ENCODE measurements at places on chromosomes 1 and 21.
A peak's percentile ranks its signal among the peaks of the same experiment; 100 is the strongest.

DNA sequence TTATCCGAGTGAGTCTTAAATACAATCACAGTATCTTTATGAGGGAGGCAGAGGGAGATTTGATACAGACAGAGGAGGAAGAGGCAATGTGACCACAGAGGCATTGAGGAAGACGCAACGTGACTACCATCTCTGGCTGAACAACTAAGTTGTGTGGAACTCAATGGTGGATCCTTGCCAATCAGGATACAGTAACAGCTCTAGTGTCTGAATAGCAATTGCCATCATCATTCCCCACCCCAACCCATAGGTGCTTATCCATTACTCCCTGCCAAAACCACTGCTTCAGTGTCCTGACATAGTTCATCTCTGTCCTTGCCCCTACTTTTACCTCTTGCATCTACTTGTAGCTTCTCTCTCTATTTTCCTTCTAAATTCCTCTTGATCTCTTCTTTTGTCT is 20.5 kb upstream of the RHBDL2 start:
- no peak for DNase-seq

GRCh38 chr1:170114906-170115305 is 30.9 kb upstream of the NTMT2 start:
- no peak for DNase-seq

GRCh38 chr1:211726467-211726995 is 51.1 kb upstream of the NEK2 start:
- no peak for DNase-seq

DNA sequence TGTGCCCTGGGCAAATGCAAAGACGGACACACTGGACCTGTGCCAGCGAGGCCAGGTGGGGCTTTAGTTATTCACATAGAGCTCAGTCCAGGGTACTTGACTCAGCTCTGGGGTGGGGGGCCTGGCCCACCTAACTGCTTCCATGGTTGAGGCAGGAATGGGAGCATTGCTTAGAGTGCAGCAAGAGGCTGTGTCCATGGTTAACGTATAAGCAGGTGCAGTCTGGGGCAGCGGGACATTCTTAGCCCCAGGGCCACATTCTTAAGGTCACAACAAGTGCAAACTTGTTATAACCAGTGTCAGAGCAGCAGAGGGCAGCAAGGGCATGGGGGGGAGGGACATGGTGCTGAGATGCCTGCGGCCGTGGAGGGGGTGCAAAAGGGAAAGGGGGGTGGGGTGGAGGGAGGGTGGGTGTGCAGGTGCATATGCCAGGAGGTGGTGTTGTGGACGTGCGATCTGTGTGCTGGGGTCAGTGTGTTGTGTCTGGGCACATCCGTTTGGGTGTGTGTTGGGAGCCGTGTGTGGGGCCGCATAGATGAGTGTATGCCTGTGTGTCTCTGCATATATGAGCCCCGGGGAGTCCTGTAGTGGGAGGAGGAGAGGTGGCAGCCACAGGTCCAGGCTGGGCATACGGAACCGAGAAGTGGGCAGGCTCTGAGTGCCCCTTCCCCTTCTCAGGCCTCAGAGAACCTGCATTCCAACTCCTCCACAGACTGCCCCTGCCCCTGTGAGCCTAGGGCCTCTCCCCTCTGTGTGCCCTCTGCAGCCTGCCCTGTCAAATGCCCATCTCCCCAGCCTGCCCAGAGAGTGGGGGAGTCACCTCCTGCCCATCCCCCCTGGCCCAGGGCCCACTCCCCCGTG is 8.4 kb downstream of the KCNJ10 start:
- DNase-seq = no peak

DNA sequence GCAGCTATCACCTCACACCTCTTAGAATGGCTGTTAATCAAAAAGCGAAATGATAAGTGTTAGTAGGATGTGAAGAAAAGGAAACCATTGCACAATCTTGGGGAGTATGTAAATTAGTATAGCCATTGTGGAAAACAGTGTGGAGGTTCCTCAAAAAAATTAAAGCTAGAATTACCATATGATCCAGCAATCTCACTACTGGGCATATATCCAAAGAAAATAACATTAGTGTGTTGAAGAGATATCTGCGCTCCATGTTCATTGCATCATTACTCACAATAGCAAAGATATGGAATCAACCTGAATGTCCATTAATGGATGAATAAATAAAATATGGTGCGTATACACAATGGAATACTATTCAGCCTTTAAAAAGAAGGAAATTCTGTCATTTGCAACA is 68.9 kb downstream of the SNRPE start:
- no peak for DNase-seq

- no peak for DNase-seq
Observed at GRCh38 chr1:10555635-10556429, 81.1 kb downstream of the PEX14 start.

DNA sequence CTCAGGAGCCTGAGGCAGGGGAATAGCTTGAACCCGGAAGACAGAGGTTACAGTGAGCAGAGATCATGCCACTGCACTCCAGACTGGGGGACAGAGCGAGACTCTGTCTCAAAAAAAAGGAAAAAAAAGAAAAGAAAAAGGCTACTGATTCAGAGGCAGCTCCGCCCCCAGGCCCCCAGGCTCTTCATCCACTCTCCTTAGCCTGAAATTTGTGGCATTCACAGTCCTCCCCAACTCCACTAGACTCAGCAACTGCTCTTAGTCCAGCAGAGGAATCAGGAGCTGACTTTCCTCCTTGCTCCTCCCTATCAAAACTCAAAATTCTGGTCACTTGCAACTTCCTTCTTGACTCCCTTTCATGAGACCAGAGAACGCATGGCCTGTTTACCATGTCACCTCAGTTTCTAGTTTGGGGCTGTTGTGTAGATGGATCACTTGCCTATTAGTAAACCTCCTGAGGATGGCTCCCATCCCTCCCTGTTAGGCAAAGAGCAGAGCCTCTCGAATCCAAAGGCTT is 27.1 kb downstream of the PCAT6 start:
- DNase-seq = no peak

GRCh38 chr1:241639623-241640148 is 483 bp downstream of the CHML start:
- DNase-seq = peak; percentile 33

GRCh38 chr1:192538407-192539296 is 36.9 kb upstream of the RGS1 start:
- no peak for DNase-seq

GRCh38 chr1:46969014-46969619 is 27.8 kb upstream of the CYP4A11 start:
- DNase-seq = no peak

- no peak for DNase-seq
Observed at GRCh38 chr1:96233422-96233821, 488.2 kb upstream of the PTBP2 start.

DNA sequence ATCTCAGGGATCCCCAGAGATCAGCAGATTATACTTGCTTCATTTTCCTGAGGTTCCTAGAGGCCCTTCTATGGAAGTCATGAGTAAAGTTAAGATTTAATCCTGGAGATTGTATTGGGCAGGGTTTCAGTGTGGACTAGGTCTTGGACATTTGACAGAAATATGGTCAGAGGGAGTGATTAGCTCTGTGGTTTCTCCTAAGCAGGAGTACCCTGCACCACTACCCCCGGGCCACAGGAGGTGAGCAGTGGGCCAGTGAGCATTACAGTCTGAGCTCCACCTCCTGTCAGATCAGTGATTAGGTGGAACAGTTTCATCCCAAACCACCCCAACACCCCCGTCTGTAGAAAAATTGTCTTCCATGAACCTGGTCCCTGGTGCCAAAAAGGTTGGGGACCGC is 43.2 kb downstream of the PHACTR4 start:
- DNase-seq = no peak

DNA sequence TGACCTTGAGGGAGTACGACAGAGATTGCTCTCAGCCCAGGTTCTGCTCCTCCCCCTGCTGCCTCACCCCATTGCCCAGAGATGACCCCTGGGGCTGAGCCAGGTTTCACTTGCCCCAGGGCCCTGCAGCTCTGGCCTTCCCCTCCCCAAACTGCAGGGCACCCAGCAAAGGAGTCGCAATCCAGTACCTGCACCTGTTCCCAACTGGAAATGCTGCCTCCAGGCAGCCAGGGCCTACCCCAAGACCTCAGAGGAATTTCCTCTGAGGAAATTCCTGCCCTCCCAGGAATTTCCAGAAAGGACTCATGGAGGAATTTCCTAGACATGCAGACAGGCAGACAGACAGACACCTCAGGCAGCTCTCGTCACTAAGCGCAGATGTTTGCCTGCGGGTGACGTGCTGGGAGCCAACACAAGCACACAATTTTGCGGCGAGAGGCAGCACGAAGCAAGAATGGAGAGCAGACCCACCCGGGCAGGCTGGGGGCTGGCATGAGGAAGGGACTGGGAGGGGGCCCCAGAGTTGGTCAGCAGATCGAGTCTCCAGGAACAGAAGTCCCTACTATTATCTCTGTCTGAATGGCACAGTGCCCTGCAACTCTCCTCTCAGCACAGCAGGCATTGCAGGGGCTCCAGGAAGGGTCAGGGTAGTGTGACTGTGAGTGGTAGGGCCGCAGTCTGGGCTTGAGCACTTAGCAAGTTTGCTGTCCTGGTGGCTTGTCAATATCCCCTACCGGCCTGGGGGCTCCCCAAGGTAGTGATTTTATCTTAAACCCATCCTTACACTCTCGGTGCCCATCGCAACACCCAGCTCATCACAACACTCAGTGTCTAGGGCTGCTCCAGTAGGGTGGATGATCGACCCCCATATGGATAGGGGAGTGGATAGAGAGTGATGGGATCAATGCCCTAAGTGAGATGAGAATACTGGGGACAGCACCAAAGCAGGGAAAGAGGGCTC is 2.9 kb upstream of the EFNA1 start:
- DNase-seq = no peak

DNA sequence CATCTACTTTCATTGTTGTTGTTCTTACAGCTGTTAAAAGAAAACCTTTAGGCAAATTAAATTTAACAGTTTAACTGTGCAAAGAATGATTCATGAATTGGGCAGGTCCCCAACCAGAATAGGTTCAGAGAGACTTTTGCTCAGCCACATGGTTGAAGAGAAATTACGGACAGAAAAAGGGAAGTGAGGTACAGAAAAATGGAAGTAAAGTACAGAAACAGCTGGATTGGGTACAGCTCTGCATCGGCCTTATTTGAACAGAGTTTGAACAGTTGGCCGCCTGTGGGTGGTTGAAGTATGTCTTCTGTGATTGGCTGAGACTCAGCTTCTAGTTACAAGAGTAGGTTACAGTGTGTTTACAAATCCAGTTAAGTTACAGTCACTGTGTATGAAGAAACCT is 210.1 kb downstream of the FGGY start:
- no peak for DNase-seq

DNA sequence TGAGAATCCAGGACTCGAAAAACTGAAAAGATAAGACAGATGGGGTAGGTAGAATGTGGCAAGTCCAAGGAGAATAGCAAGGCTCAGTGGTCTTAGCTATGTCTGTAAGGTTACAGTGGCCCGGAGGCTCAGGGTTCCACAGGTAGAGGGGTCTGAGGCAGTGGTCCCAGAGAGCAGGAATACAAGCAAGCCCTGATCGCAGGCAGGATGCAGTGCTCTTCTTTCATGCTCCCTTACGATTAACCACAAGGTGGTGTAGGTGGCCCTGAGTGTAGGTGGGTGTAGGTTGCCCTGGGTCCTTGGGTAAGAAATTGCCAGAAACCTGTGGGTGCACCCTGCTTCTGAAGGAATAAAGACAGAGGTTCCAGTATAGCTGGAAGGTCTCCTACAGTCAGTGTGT is 99.1 kb upstream of the RAB3GAP2 start:
- DNase-seq = no peak

DNA sequence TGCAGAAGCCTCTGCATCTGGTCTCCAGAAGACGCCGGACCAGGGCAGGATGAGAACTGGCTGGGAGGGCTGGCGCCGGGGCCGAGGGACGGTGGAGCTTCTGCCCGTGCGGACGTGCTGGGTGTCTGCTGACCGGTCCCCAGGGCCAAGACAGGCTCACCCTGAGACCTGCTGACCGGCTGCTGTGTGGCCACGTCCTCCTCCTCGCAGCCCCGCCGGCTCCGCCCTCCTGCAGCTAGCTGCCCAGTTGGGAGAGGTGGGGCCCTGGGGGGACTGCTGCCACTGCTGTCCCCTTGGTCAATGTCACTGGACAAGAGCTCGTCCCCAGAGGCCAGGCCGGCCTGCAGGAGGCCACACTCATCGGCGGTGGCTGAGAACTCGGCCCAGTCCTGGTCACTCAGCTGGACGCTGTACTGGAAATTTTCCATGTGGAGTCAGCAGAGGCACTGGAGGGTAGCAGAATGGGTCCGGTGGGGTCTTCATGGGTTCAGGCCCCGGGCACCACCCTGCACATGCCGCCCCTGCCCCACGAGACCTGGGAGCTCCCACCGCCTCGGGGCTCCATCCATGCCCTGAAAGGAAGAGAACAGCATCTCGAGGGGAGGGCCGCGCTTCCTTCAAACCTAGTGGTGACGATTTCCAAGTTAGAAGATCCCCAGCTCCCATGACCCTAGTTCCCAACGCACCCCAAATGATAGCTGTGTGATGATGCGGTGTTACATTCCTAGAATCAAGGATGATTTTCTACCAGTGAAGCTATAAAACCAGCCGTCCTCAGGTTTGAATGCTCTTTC is 1.1 kb downstream of the PERM1 start:
- DNase-seq = no peak

GRCh38 chr1:91529856-91530255 is 29.2 kb downstream of the CDC7 start:
- no peak for DNase-seq

GRCh38 chr1:206696812-206697585 is 12.3 kb downstream of the MAPKAPK2 start:
- DNase-seq = no peak

DNA sequence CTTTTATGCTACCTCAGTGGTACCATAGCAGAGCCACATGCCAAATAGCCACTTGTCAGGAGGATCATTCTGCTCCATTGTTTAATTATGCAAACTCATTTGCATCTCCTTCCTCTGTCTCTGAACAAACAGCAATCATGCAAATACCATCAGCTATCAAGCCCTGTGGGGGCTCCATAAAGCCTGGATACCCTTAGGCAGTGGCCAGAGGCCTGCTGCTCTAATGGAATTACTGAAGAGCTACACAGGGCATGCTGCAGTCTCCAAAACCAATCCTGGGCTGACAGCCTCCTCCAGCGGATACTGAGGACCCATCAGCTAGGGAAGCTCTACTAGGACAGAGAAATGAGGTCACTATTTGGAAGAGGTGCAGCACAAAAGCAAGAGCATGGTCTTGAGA is 376.3 kb downstream of the KCNH1 start:
- DNase-seq = no peak

DNA sequence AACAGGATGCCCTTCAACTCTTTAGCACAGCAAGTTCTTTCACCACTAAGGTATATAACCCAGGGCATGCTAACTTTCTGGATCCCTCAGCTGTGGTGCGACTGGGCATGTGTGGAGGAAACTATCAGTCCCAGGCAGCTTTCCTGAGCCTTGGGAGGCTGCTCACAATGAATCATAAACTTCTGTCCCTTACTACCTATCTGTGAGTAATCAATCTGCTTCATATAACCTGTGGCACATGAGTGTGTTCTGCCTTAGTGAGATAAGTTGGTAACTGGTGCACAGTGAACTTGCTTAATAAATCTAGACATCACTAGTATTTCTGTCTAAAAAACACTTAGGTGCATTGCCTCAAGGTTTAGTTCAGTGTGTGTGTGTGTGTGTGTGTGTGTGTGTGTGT is 158.0 kb downstream of the GPATCH2 start:
- no peak for DNase-seq

GRCh38 chr1:205124726-205125125 is 2.9 kb upstream of the RBBP5 start:
- DNase-seq = no peak

- no peak for DNase-seq
Observed at GRCh38 chr21:46110499-46111192, 12.7 kb downstream of the COL6A2 start.
